ENCODE measurements at places on chromosomes 16 and 17.

DNA sequence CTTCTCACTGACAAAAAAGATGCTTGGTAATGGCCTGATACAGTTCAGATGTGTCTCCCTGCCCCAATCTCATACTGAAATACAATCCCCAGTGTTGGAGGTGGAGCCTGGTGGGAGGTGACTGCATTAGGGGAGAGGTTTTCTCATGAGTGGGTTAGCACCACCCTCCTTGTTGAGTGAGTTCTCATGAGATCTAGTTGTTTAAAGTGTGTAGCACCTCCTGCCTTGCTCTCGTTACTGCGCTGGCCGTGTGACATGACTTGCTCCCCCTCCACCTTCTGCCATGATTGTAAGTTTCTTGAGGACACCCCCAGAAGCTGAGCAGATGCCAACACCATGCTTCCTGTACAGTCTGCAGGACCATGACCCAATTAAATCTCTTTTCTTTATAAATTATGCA is 5.0 kb downstream of the TSR1 start:
- no peak for DNase-seq

DNA sequence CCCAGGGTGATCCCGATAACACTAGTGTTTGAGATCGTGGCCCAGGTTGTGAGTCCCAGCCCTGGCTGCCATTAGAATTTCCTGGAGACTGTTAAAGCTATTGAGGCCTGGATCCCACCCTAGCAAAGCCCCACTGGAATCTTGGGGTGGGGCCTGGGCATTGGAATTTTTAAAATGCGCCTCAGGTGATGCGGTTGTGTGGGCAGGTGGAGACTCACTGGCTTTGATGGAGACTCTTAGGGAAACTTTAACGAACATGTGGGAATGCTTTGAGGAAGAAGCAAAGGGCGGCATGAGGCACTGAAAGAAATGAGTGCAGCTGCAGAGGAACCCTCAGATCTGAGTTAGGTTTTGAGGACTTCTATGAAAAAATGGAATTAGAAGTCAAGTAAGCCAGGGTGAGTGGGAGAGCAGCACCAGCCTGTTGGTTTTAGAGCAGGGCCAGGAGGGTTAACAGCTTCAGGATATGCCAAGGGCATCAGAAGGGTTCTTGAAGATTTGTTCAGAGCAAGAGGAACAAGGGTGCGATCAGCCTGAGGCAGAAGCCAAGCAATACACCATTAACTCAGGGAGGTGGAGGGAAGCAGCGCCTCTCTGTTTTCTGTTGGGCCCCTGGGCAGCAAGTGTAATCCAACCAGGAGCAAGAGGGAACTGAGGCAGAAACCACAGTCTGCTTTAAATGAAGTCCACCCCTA is 42.5 kb downstream of the KSR1 start:
- DNase-seq = no peak

GRCh38 chr16:67959536-67960329 is 8.7 kb downstream of the SLC12A4 start:
- no peak for DNase-seq

DNA sequence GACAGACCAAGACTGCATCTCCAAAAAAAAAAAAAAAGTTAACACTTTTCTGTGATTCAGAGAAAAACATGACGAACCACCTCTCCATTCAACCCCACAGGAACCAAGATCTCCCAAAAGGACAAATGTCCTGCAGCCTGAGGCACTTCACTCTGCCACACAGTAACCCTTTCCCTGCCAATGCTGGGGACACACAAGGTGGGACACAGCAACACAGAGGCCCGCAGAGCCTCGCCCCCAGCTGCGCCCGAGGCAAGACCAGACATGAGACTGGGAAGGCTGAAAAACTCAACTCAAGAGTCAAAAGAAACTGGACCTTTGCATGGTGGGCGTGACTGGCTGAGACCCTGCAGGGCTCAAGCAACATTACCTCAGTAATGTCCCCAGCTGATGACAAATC is 34.0 kb downstream of the FANCA start:
- DNase-seq = no peak

DNA sequence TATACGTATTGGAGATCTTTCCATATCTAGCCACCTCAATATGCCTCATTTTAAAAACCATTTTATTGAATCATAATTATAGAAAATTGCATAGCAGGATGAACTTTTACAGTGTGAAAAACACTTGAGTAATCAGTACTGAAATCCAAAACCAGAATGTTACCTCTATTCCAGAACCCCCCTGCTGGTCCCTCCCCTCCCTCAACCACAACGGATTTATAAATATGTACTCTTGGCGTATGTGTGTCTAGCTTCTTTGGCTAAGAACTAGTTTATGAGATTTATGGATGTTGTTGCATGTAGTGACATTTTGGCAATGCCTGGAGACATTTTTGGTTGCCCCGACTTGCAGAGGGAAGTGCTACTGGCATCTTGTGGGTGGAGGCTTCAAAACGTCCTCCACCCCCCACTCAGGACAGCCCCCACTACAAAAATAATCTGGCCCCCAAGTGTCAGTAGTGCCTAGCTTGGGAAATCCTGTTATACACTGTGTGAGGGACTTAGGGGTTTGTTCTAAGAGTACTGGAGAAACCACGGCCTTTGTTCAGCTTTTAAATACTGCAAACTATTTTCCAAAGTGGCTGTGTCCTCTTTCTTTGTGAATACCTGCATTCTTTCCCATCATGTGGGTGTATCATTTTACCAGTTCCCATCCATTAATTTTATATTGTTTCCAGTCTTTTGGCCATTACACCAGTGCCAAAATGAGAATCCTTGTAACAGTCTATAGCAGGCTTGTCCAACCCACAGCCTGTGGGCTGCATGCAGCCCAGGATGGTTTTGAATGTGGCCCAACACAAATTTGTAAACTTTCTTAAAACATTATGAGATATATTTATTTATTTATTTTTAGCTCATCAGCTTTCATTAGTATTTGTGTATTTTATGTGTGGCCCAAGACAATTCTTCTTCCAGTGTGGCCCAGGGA is 23.7 kb downstream of the ITPRIPL2 start:
- DNase-seq = no peak

- DNase-seq = no peak
These were observed 34.1 kb downstream of the AXIN2 start for GRCh38 chr17:65527381-65527780.

DNA sequence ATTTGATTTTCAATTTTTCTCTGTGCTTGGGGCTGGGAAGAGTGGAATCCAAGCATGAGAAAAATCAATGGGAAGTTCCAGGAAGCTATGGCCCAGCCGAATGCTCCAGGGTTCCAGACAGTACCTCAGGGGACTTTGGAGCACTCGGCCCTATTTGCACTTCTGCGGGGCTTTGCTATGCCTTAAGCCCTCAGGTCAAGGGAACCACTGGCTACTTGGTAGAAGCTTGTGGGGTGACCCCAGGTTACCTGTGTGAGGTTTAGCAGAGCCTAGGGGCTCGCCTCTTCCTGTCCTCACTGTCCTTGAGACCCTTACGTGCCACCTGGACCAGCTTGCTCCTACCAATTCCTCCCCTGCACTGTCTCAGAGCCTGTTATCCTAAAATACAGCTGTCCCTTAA is 121.3 kb downstream of the MGAT5B start:
- no peak for DNase-seq

- DNase-seq = no peak
These were observed 29.3 kb downstream of the ACTG1 start for GRCh38 chr17:81483085-81483861.

DNA sequence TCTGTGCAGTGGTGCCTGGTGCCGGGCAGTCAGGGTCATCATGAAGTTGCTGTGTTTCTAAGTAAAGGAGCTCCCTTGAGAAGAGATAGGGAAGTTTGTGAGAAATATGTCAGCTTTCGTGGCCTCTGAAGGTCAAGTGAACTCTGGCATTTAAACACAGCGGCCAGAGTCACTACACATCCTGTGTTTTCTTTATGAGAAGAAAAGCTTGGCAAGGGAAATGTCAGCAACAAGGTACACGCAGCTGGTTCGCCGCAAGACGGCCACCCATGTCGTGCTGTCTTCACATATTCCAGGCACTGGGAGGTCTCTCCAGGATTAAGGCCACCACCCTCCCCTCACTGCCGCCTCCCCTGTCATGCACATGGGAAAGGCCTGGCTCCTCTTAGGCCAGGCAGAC is 33.2 kb upstream of the PEMT start:
- DNase-seq = no peak

- DNase-seq = peak; percentile 90
These were observed at the start of the genes IQCK and KNOP1 for GRCh38 chr16:19717741-19718623. Gene IQCK (plus strand): TSS chr16:19718271. CDS start chr16:19718307, 36 bp downstream. Gene KNOP1 (minus strand): TSS chr16:19718227. CDS start chr16:19715035, 3,192 bp downstream.

GRCh38 chr17:71885662-71886061 is 235.2 kb upstream of the SOX9 start:
- DNase-seq = no peak

GRCh38 chr17:65952586-65952985 is 239.3 kb downstream of the CEP112 start:
- DNase-seq = no peak

GRCh38 chr17:75367312-75367711 is 38.2 kb downstream of the GRB2 start:
- DNase-seq = no peak

DNA sequence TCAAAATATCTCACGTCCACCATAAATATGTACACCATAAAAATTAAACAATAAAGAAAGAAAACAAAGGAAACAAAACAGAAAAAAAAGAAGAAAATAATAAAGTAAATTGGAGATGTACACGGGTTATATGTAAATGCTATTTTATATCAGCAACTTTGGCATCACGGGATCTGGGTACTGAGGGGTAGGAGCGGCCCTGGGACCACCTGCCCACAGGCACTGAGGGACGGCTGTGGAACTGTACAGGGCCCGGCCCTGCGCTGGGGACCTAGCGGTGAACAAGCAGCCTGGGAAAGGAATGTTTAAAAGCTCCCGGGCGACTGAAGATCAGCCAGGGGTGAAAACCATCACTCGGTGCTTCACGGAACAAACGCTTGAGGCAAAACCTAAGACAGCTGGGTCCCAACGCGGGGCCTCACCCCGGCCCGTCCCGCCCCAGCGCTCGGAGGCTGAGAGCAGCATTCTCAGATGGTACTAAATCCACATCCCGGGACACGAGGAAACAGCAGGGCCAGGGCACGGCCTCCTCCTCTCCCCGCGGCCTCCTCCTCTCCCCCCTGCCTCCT is 31.2 kb downstream of the NXN start:
- DNase-seq = no peak

GRCh38 chr16:65120831-65121721 is 787 bp downstream of the CDH11 start:
- no peak for DNase-seq

DNA sequence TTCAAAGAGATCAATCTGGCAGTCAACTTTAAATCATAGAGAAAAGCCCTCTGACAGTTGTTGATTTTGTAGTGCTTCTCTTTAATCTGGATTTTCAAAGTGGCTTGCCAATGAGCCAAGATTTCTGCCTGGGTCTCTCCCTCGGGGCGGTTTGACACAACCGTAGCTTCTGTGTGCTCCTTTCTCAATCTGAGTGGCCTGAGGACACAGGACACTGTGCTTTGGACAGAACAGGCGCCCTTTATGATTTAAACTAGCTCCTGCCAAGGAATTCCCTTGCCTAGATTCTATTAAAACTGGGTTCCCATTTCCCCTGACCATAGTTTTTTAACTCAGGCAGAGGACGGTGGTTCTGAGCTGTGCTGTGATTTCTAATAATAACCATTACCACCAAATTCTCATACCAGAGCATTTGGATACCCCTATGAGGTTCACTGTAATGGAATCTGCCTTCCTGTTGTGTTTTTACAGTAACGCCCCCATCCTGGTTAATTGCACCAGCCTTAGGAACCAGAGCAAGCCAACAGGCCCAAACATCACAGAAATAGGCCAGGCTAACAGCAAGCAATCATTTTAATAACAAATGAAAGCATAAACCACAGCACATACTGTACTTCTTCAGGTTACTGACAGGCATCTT is 4.0 kb downstream of the ZFHX3 start:
- DNase-seq = no peak

DNA sequence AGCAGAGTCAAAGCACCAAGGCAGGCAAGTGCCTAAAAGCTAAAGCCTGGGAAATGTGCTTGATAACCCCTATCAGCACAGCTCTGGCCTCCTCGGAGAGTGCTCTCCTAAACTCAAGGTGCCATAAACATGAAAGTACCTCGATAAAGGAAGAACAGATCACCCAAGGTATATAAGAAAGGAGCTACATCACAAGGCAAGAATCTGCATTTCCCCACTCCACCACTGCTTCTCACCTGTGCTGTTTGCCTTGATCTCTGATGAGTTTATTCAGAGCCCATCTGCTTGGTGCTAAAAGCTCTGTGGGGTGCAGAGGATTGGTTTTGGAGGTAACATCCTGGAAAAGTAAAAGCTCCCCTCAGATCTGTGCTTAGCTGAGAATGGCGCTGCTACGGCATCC is 449.5 kb upstream of the CDH5 start:
- DNase-seq = no peak

DNA sequence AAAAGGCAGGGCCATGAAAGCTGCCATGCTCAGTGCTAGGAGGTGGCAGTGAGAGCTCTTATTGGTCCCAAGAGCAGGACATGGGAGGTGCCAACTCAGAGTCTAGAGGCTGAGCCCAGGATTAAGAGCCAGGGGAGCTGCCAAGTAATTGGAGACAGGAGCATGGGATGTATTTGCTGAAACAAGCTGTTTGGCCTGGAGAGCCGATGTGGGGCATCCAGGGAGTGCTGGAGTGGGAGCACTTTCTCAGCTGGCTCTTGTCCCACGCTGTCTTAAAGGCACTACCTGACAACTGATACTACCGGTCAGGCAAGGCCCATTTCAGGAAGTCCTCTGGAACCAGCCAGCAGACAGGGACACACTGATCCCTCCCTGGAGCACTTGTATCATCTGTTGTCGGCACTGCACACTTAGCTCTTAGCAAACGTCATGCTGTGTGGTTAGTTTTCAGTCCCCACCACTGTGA is 19.3 kb downstream of the ANKFN1 start:
- DNase-seq = no peak

DNA sequence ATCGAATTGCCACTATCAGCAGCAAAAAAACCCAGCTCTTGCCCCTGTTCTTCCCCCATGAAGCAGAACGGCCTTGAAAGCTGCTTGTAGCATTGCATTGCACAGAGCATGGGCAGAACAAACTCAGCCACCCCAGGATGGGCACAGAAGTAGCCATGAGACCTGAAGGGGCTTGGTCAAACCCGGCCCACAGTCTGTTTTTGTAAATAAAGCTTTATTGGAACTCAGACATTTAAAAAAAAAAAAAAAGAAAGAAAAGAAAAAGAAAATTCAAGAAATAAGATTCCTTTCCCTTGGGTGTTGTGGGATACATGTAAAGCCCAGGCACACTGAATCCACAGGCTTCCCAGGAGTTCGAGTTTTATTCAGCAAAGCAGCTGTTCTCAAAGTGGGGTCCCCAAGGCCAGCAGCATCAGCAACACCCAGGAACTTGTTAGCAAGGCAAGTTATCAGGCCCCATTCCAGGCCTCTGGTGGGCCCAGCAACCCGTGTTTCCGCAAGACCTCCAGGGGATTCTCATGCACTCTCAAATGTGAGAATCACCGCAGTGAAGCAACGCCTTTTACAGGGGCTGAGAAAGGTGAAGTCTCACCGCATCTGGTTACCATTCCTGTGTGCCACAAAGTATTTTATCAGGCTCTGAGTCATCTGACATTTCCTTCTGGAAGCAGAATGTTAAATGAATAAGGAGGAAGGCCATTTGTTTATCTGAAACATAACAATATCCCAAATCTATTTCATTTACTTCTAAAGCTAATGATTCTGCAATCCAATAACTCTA is 108.2 kb downstream of the SLC39A11 start:
- DNase-seq = no peak

All from activated CD4-positive, alpha-beta memory T cell treated with anti-CD3 and anti-CD28 coated beads, Interleukin-2, amount 10 ng/mL, durations not matched to agents 7 days and 5 days (primary cell).